ENCODE measurements at places on chromosomes 7 and 10. TPM values are rescaled to one million over a fixed set of nuclear protein-coding genes. Genes with fewer than 3 reads are reported as not detected.

The DYDC2 gene
- not detected for total RNA-seq

The NPFFR1 gene
- total RNA-seq: not detected

DNA sequence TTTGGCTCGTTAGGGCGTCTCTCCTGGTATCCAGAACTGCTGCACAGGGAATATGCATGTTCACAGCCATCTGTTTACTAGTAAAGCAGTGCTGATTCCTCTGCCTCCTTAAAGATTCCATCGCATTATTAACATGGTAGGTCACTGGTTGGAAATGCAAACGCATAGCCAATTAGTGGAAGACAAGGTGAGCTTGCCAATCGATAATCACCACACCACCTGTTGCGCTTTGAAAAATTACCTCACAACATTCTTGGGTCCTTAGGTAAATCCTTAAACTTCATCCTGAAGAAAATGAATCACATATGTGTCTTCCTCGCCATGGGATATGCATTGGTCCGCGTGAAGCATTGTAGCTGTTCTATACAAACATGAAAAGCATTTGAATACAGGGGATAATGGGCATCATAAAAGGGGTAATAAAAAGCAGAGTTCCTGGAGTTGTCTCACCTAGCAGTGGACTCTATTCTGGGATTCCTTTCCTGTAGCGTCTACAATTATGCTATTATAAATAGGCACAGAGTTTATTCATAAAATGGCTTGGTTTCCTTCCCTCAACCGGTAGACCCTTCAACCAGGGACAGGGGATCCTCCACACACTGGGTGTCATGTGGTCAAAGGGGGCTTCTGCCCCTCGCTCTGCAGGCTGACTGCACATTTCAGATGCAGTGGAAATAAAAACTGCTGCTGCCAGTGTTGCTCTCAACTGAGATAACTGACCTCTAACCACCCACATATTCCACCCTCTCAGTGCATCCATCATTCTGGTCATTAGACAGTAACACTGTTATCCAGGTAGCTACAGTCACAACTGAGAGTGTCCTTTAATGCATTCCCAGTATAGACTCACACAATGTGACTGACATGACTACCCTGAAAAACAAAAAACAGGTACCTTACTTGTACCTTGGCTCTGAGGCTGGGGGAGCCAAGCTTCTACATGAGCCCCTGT, 389.2 kb upstream of the NFE2L3 start:
- H3K27ac ChIP-seq: no peak overlapping the region
- no peaks in the 10 kb centered on the region for H3K4me1 ChIP-seq
- no peaks in the 10 kb centered on the region for H3K36me3 ChIP-seq
- no peak overlapping the region for H3K4me3 ChIP-seq

GRCh38 chr7:104035351-104035750, 45.9 kb upstream of the RELN start:
- H3K4me3 ChIP-seq: no peak overlapping the region
- H3K4me1 ChIP-seq: no peaks in the 10 kb centered on the region
- H3K27ac ChIP-seq: no peak overlapping the region
- H3K36me3 ChIP-seq: no peaks in the 10 kb centered on the region
- DNase-seq: no peak

Measured in activated naive CD4-positive, alpha-beta T cell treated with anti-CD3 and anti-CD28 coated beads for 36 hours (primary cell).